ENCODE measurements at places on chromosomes 5 and 9. TPM values are rescaled to one million over a fixed set of nuclear protein-coding genes. Genes with fewer than 3 reads are reported as not detected.
A peak's percentile ranks its signal among the peaks of the same experiment; 100 is the strongest.

C5orf63 gene
- 8.8 TPM for polyA plus RNA-seq

ALDH7A1 gene
- 86.5 TPM for polyA plus RNA-seq

PCDHB13 gene
- polyA plus RNA-seq: 5.5 TPM

PPIC gene
- 38.3 TPM for polyA plus RNA-seq

PCDHGB2 gene
- 5.2 TPM for polyA plus RNA-seq

TICAM2 gene
- 2.5 TPM for polyA plus RNA-seq

LECT2 gene
- polyA plus RNA-seq: 1.3 TPM

RNF208 gene
- polyA plus RNA-seq: 3.2 TPM

NR4A3 gene
- polyA plus RNA-seq: 0.50 TPM

TMEM252 gene
- 4.3 TPM for polyA plus RNA-seq

THBS4 gene
- polyA plus RNA-seq: 10.5 TPM

GRCh38 chr5:58937031-58937681 lies 354.3 kb downstream of the RAB3C start:
- DNase-seq: no peak

DNA sequence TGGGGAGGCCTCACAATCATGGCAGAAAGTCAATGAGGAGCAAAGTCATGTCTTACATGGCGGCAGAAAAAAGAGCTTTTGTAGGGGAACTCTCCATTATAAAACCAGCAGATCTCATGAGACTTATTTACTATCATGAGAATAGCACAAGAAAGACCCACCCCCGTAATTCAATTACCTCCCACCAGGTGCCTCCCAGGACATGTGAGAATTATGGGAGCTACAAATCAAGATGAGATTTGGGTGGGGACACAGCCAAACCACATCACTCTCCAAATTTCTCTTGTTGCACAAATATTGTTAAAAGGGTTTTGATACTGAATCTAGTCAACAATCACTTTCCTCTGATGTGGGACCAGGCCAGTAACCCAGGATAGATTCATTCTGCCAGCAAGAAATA lies 1176.1 kb downstream of the CDH9 start:
- no peak for DNase-seq

DNA sequence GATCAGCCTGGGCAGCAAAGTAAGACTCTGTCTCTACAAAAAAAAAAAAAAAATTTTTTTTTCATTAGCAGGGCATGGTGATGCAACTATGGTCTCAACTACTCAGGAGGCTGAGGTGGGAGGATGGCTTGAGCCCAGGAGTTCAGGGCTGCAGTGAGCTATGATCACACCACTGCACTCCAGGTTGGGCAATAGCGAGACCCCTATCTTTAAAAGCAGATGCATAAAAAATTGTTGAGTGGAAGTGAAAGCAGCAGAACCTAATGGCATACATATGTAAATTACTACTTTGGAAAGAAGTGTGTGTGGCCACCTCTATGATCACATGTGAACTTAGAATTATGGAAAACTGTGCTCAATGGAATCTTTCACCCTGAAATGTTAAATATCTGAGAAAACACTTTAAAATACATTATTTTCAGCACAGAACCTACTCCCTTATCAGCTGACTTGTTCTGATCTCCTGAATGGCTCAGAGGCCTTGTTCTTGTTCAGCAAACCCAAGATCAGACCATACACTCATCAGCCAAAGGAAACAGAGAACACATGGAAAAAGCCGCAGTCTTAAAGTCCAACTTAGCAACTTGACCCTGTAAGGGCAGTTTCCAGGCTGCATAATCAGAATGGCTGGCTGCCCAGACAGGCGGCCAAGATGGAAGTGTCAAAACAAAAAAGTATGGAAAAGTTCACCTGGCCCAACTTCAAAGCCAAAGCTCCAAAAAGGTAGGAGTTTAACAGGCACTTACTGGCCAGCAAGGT lies 56.5 kb downstream of the SIL1 start:
- no peak for DNase-seq

- DNase-seq: no peak
These were observed 63.3 kb upstream of the TGFBR1 start for GRCh38 chr9:99041618-99042017.

GRCh38 chr9:84991514-84991870 lies 322.0 kb downstream of the NTRK2 start:
- no peak for DNase-seq

DNA sequence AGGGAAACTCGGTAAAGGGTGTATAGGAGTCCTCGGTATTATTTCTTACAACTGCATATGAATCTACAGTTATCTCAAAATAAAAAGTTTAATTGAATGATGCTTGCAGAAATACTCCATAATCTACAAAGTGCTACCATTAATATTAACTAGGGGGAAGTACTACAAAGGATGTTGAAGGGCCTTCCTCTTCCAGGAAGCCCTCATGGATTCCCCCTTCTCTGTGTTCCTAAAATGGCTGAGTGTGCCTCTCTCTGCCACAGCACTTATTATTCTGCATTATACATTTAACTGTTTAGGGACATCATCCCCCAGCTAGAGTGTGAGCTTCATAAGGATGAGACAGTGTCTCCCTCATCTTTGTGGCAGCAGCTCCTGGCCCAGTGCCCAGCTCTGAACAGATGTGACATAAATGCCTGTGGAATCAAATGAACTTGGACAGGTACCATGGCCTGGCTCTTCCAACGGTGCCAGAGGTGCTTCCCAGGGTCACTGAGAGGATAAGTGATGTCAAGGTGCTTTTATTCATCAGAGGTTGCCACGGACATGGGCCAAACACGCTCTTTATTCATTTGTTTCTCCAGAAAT lies 99.5 kb downstream of the PAX5 start:
- DNase-seq: no peak

GRCh38 chr5:140189977-140190871 lies 15.2 kb downstream of the CYSTM1 start:
- no peak for DNase-seq

DNA sequence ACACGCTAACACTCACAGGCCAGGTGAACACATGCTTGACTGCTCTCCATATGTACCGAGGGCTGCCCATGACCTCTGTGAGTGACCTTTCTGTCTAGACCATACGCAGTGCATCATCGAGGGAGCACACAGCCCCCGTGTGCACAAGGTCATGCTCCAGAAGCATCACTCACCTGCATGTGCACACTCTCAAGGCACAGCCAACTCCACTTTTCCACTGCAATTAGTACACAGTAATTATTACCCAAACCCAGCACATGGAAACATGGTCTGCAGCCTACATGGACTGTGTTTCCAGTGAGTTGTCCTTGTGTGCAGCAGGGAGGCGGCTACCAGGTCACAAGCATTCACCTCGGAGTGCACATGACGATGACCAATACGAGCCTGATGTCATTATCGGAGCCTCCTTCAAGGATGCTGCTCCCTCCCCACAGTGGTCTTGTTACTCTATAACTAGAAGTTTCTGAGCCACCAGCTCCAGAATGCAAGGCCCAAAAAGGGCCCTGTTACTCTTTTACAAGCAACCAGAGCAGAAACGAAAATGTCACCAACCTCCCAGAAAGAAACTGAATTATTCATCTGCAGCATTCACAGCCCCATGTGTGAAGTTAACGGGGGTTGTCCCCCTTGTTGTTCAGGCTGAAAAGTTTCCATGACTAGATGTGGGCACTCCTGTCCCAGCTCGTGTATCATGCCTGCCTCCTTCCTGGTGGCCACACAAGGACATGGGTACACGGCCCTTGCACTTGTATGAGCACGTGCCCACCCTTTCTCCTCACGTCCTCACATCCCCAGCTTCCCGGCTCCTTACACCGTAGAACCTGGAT lies 31.2 kb downstream of the SEMA4D start:
- peak; percentile 25 for DNase-seq

- DNase-seq: no peak
These were observed 513.4 kb downstream of the CSNK1G3 start for GRCh38 chr5:124025306-124025845.

GRCh38 chr5:55172051-55172899 lies 702 bp downstream of the CDC20B start:
- peak; percentile 71 for DNase-seq

DNA sequence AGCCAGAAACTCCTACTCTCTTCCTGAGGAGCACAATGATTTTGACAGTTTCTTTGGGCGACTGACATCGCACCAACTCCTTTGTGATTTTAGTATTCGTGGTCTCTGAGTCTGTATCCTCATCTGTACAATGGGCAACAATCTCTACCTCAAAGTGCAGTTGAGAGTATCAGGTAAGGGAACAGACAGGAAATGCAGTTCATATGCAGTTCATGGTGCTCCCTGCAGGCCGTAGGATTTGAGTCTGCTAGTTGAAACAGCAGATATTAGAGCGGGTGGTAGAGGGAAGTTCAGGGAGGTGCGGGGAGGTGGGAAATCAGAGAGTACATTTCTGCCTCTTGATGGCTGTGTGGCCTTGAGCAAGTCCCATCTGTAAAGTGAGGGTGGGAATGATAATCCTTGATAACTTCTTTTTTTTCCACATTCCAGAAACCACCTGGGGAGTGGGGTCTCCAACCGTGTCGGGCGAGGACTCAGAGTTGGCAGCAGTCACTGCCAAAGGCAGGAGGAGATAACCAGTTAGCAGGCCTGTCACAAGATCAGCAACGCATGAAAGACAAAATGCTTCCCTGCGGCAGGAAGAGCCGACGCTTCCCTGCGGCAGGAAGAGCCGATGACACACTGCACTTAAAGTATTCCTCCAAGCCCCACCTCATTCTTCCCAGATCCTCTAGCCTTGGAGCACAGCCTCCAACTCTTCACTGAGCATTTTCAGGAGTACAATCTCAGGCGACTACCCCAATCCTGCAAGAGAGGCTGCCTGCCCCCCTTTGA lies 6.0 kb upstream of the NEK6 start:
- no peak for DNase-seq

DNA sequence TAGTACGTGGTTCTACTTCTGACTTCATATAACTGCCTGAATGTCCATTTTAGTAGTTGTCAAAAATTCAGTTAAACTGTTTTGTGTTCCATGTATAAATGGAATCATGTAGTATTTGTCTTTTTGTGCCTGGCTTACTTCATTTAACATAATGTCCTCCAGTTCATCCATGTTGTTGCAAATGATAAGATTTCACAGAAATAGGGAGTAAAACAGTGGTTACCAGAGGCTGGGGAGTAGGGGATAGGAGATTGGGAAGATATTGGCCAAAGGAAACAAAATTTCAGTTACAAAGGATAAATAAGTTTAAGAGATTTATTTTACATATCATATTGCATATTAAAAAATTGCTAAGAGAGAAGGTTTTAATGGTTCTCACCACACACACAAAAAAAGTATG lies 425.0 kb upstream of the MEF2C start:
- DNase-seq: no peak

DNA sequence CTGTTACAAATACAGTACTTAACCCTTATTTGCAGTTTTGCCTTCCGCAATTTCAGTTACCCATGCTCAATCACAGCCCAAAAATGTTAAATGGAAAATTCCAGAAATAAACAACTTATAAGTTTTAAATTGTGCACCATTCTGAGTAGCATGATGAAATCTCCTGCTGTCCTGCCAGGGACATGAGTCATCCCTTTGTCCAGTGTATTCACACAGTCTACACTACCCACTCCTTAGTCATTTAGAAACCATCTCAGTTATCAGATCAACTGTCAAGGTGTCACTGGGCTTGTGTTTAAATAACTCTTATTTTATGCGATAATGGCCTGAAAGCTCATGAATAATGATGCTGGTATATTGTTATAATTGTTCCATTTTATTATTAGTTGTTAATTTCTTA lies 95.8 kb downstream of the PLCXD3 start:
- no peak for DNase-seq

GRCh38 chr5:128681764-128682592 lies 143.9 kb upstream of the FBN2 start:
- DNase-seq: no peak

- DNase-seq: no peak
These were observed 126.3 kb downstream of the UNC13B start for GRCh38 chr9:35287987-35288632.

DNA sequence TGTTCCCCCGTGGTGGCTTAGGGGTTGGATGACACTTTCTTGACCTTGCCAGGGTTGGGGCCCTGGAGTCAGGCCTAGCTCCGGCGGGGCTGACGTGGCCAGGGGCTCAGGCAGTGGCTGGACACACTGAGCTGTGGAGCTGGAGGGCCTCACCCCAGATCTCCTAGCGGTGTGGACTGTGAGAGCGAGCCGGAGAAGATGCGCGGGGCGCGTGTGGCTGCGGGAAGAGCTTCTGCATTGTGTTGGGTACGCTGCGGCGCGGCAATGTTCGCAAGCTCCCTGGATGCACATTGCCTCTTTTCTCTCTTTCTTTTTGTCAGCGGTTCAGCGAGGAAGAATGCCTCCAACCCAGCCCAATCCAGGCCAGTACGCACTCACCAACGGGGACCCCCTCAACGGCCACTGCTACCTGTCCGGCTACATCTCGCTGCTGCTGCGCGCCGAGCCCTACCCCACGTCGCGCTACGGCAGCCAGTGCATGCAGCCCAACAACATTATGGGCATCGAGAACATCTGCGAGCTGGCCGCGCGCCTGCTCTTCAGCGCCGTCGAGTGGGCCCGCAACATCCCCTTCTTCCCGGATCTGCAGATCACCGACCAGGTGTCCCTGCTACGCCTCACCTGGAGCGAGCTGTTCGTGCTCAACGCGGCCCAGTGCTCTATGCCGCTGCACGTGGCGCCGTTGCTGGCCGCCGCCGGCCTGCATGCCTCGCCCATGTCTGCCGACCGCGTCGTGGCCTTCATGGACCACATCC lies 4.8 kb downstream of the NR2F1 start:
- no peak for DNase-seq

- DNase-seq: no peak
These were observed 23.7 kb downstream of the SLC6A7 start for GRCh38 chr5:150213530-150213929.

- no peak for DNase-seq
These were observed 40.5 kb upstream of the CTSL start for GRCh38 chr9:87685441-87685840.

DNA sequence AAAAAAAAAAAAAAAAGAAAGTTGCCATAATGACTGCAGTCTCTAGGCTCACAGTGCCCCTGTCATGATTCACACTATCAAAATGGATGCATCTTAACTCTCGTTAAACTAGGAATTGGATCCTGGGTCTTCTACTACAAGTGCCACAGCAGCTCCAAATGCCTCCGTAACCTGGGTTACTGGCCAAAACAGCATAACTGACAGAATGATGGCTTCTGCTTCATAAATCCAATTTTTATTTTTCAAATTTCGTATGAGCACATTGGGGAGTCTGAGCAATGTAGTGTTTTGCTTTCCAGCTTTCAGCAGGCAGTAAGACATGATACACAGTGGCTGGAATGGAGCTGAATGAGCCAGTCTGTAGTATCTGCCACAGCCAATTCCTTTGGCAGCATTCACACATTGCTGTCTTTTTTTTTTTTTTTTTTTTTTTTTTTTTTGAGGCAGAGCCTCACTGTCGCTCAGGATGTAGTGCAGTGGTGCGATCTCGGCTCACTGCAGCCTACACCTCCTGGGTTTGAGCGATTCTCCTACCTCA lies 36.0 kb upstream of the NPM1 start:
- DNase-seq: no peak

All from left renal pelvis (tissue), 4 donors.